ENCODE measurements at places on chromosomes 16 and 17. TPM values are rescaled to one million over a fixed set of nuclear protein-coding genes. Genes with fewer than 3 reads are reported as not detected.

DNA sequence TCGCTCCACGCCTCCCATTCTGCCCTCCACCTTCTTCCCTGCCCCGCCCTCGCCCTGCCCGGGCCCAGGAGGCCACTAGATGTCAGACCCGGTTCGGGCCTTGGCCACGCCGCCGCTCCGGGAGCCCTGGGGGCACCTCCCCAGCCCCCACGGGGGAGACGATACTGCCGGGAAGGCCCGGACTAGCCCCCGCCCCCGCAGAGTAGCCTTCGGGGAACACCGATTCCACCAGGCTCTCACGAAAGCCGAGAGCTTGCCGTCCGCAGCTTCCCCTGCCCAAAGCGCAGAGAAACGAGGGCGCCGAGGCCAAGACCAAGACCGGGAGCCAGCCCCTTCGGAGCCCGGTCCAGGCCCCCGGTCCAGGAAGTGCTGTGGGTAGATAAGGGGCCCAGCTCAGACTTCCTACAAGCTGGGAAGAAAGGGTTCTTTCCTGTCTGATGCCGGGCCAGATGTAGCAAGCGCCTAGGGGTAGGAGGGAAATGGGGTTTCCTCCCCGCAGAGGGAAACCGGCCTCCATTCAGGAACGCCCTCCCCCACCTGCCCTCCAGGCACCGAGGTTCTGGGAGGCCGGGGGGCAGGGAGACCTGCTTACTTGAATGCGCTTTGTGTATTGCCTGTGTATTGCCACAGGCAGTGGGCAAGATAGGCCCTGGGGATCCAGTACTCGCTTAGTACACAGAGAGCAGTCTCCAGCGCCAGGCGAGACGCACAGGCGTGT is 806 bp upstream of the CYB561 start:
- DNase-seq: peak; percentile 35
- H3K27ac ChIP-seq: peak overlapping the region; percentile 96
- H3K4me1 ChIP-seq: peaks cover 32% of the 10 kb centered on the region

The SMIM36 gene
- total RNA-seq: 0.10 TPM

DNA sequence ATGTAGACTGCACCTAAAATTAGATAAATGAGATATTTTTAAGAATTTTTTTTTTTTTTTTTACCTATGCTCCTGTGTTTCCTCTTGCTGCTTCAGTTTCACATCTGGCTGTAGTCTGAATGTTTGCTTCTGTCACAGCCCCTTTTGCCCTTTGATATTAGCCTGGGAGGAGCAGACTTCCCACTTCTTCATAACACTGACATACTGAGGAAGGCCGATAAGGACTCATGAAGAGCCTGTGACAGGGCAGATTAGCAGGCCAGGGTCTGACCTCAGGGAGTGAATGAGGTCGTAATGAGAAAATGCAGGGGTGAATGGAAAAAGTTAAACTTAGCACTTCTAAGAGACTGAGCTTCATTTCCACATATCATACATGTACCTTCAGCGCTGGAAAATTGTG is at the start of gene SLFN14:
Gene SLFN14, minus strand, starts transcription at position 117 of the 400 bp plus-strand sequence. CDS start 2,757 bp downstream, outside the sequence.
- no peak for DNase-seq
- H3K27ac ChIP-seq: no peak within 1 kb of the TSS
- H3K27me3 ChIP-seq: peaks cover 29% of the 10 kb centered on the region
- no peaks in the 10 kb centered on the region for H3K36me3 ChIP-seq
- H3K4me1 ChIP-seq: no peaks in the 10 kb centered on the region
- H3K4me3 ChIP-seq: no peak within 1 kb of the TSS

GRCh38 chr16:27973678-27974077 is 89.8 kb downstream of the GSG1L start:
- peaks cover 31% of the 10 kb centered on the region for H3K27me3 ChIP-seq
- H3K36me3 ChIP-seq: no peaks in the 10 kb centered on the region
- H3K27ac ChIP-seq: no peak overlapping the region
- DNase-seq: no peak

GRCh38 chr17:73283841-73284282 is 22.2 kb upstream of the CPSF4L start:
- H3K36me3 ChIP-seq: peaks cover 2% of the 10 kb centered on the region
- peaks cover 3% of the 10 kb centered on the region for H3K4me1 ChIP-seq
- DNase-seq: no peak
- peaks cover 22% of the 10 kb centered on the region for H3K27me3 ChIP-seq
- H3K27ac ChIP-seq: no peak overlapping the region
- no peak overlapping the region for H3K4me3 ChIP-seq

- peak overlapping the region; percentile 87 for H3K4me3 ChIP-seq
- no peaks in the 10 kb centered on the region for H3K36me3 ChIP-seq
- H3K4me1 ChIP-seq: peaks cover 26% of the 10 kb centered on the region
- DNase-seq: peak; percentile 59
Observed at GRCh38 chr17:78313735-78314648, 45.9 kb downstream of the SOCS3 start.

- peak within 1 kb of the TSS; percentile 21 for H3K27ac ChIP-seq
- H3K4me1 ChIP-seq: peaks cover 30% of the 10 kb centered on the region
- H3K4me3 ChIP-seq: peak within 1 kb of the TSS; percentile 60
- DNase-seq: no peak
Observed at GRCh38 chr17:3915995-3916696, at the start of gene P2RX1. Gene P2RX1 (minus strand): TSS chr17:3916465. CDS start chr17:3916225, 240 bp downstream.

DNA sequence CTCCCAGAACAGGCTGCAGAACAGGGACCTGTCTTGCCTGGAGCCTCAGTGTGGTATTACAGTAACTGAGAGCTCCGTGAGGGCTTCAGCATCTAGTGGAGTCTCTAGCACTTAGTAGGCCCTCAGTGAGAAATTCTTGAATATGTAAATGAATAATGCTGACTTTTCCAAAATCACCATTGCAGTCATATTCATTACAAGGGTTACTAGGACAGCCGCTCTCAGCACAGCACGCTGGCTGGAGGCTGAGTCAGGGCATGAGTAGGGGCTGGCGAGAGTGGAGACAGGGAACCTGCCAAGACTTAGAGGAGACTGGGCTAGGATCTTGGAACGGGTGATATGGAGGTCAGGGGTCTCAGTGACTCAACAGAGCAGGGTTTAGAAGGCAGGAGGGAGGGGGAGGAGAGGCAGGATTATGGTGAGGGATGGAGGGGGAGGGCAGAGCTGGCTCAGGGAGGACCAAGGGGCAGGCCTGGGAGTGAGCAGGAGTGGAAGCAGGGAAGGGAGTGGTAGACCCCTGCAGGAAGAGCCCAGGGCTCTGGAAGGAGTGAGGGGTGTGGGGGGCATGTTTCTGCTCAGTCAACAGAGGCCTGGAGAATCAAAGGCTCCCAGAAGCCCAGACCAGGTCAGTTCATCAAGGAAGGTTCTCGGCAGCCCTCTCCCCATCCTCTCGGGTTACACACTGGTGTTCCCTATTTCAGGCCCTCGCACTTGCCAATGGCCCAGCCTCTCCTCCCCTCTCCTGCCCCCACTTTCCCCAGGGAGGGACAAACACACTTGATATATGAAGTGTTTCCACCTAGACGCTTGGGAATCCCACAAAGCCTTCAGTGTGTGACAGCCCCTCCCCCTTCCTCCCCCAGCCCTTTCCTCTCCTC is 42.3 kb downstream of the FZD2 start:
- peaks cover 2% of the 10 kb centered on the region for H3K4me1 ChIP-seq
- H3K27ac ChIP-seq: no peak overlapping the region
- H3K4me3 ChIP-seq: no peak overlapping the region
- H3K27me3 ChIP-seq: peaks cover 35% of the 10 kb centered on the region

DNA sequence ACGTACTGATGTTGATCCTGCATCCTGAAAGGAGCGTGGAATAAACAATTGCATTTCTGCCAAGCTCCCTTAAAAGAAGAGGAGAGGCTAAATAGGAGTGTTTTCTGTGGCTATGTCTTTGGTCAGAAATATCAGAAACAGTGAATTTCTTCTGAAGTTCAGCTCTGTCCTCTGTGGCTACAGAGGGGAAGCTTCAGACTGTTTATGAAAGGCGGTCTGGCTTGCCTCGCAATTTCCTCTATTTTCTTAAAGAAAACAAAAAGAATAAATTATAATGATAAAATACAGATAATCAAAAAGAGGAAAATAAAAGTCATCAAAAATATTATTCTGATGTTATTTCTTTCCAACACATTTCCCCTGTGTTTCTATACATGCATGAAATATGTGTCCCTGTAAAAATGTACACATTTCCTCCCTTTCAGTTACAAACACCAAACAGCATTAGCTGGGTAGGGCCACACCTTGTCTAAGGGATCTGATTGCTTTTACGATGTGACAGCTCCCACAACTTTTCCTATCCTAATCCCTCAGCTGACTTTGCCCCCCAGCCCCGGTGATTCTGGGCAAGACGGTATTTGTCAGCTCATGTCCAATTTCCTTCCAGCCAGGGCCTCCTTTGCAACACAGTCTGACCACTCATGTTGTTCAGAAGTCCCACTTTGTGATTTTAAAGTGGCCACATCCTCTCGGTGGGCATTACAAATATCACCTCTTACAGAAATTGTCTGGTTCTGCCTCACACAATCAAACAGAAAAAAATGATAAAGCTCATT is 439.0 kb downstream of the HS3ST3B1 start:
- no peaks in the 10 kb centered on the region for H3K36me3 ChIP-seq
- peaks cover 23% of the 10 kb centered on the region for H3K27me3 ChIP-seq
- H3K4me1 ChIP-seq: no peaks in the 10 kb centered on the region

The PRR14 gene
- 74.1 TPM for total RNA-seq

DNA sequence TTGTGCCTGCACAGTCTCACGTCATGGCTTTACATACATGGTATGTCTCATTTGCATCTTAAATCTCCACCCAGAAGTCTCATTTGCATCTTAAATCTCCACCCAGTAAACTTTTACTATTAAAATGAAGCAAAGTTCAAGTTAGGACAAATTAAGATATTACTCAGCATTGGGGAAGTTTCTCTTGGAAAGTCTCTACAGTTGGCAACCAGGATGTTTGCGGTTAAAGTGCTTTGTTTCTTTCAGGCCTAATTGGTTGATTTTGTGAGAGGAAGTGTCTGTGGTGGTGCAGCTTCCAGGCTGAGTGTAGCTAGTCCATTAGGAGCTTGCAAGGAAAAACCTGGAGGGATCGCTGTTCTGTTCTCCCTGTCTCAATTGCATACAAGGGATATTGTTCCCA is 1373.3 kb upstream of the GOT2 start:
- no peak for DNase-seq
- no peaks in the 10 kb centered on the region for H3K36me3 ChIP-seq
- no peaks in the 10 kb centered on the region for H3K27me3 ChIP-seq
- H3K4me1 ChIP-seq: no peaks in the 10 kb centered on the region

GRCh38 chr17:10328206-10328605 is 44.6 kb downstream of the MYH13 start:
- H3K27me3 ChIP-seq: no peaks in the 10 kb centered on the region
- DNase-seq: no peak
- no peak overlapping the region for H3K27ac ChIP-seq
- peaks cover 4% of the 10 kb centered on the region for H3K36me3 ChIP-seq
- H3K4me1 ChIP-seq: peaks cover 6% of the 10 kb centered on the region

The CPD gene
- 34.3 TPM for total RNA-seq

DNA sequence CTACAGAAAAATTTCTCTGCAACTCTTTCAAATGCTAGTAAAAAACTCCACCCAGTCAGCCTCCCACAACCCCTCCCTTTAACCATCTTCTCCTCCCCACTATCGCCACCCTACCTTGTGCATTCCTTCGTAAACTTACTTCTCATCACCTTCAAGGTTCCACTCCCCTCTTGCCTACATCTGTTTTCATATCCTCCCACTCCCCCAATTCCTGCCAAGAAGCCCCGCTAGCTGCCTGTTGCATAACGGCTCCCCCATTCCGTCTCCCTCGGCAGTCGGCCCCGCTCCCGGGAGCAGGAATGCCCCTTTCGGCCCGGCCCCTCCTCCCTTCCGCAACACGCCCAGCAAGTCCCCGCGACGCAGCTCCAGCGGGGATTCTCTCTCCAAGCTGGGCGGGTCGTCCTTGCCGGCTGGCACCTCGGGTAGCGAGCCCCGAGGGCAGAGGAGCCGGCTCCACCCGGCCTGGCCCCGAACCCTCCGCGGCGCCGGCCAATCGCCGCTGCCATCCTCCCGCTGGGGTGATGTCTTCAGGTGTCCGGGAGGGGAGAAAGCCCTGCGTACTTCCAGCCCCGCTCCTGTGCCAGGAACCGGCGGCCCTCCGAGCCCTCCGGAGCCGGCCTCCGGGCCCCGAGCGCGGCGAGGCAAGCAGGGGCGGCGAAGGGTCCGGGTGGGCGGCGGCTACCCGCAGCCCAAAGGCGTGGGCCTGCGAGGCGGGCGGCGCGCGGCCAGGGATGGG is 1.5 kb downstream of the PHLPP2 start:
- no peaks in the 10 kb centered on the region for H3K27me3 ChIP-seq
- peak overlapping the region; percentile 88 for H3K27ac ChIP-seq
- peak; percentile 63 for DNase-seq
- H3K4me1 ChIP-seq: peaks cover 11% of the 10 kb centered on the region
- H3K4me3 ChIP-seq: peak overlapping the region; percentile 98

DNA sequence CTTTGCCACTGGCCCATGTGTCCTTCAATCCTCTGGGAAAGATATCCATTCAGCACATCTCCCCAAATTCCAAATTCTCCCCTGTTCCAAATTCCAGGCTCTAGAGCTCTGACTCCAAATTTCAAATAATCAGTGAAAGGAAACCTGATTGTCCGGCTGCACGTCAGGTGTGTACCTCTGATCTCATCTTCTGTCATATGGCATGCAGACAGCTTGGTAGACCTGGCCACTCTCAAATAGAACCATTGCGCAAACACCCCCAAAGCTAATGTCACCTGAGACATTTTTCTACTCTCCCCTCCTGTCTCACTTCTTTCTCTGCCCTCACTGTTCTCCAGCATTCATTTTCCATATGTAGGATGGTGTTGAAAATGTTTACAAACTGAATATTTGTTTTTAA is 337.0 kb upstream of the DYNLRB2 start:
- no peaks in the 10 kb centered on the region for H3K4me1 ChIP-seq
- no peaks in the 10 kb centered on the region for H3K36me3 ChIP-seq
- H3K4me3 ChIP-seq: no peak overlapping the region
- H3K27me3 ChIP-seq: peaks cover 47% of the 10 kb centered on the region

The VAT1L gene
- total RNA-seq: not detected

DNA sequence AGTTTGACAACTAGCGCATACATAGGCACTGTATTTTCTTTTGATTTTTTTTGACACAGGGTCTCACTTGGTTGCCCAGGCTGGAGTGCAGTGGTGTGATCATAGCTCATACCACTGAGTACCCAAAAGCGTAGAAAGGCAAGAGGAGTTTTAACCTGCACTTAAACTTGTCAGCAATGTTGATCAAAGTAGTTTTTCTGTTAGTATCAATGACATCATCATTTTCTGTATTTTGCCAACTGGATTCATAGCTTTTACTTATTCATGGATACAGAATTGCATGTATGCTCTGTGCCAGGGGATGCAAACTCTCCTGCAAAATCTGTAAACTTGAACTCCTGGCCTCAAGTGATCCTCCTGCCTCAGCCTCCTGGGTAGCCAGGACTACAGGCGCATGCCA is 55.9 kb upstream of the ATP2A3 start:
- peaks cover 2% of the 10 kb centered on the region for H3K4me1 ChIP-seq
- H3K36me3 ChIP-seq: peaks cover 8% of the 10 kb centered on the region
- peak overlapping the region; percentile 72 for H3K27ac ChIP-seq
- DNase-seq: no peak

The ACE gene
- total RNA-seq: 11.6 TPM

- H3K27me3 ChIP-seq: no peaks in the 10 kb centered on the region
- H3K4me1 ChIP-seq: peaks cover 50% of the 10 kb centered on the region
- peak overlapping the region; percentile 91 for H3K4me3 ChIP-seq
- H3K27ac ChIP-seq: peak overlapping the region; percentile 87
- no peak for DNase-seq
Observed at GRCh38 chr16:50692644-50692998, 785 bp upstream of the NOD2 start.

The FOXJ1 gene
- total RNA-seq: 1.3 TPM

Data from T-helper 17 cell (primary cell).